ELR (cell line): ENCODE measurements at places on chromosomes 13 and 19.
A peak's percentile ranks its signal among the peaks of the same experiment; 100 is the strongest.

- DNase-seq: no peak
Observed at GRCh38 chr13:71149046-71149445, 718.0 kb downstream of the DACH1 start.

DNA sequence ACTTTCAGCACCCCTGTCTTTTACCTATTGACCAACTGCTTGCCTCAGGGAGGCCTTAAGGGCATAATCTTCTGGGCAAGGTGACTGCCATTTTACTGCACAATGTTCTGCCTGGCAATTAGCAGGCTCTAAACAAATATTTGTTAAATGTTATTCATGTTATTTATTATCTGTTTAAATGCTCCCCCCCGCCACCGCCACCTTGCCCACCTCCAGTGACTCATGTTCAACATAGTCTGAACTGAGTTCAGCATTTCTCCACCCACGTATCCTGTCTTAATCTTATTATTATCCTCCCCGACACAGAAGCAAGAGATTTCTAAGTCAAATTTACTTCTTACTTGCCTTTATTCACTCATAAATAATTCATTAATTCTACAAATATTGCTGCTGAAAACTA, 144.8 kb downstream of the LIG4 start:
- DNase-seq: no peak

DNA sequence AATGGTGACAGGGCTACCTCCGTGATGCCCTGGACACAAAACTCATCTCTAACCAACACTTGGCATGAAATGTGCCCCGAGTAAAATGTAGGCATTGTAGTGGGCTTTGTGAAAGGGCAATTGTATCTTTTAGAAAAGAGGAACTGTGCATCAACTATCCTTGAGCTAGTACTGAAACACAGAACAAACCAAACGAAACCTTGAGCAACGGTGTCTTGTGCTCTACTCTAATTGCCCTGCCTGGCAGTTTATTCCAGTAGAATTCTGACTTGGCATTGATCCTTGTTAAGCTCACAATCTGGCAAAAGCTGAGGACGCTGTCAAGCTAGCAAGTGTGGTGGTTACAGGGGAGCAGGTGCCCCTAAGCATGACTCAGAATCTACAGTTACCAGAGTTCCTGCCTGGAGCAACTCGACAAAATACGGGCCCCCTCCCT, 707.1 kb upstream of the SPRY2 start:
- DNase-seq: peak; percentile 6

DNA sequence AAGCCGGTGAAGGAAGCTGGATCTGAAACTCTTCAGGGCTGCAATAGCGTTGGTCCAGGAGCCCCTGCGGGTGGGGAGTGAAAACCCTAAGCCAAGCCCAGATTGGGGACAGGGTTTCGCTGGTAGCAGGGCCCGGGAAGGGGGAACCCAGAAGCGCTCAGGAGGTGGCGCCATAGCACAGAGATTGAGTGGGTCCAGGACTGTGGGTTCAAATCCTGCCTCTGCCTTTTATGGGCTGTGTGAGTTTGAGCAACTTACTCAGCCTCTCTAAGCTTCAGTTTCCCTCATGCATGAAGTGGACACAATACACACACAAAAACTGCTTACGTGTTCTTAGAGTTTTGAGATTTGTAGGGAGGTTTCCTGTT, 8.3 kb upstream of the SYCN start:
- peak; percentile 36 for DNase-seq

DNA sequence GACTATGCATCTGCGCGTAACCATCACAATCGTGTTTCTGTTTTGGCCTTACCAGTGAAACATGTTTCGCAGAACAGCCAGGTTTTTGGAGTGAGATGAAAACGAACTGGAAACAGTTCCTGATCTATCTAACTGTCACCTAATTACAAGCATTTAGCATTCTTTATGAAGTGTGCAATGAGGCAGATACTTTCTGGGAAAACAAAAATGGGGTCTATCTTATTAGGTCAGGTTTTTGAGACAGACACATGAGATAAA, 182.8 kb downstream of the LMO7 start:
- DNase-seq: no peak

- DNase-seq: no peak
Observed at GRCh38 chr13:101326710-101327109, 89.6 kb downstream of the NALCN start.

GRCh38 chr13:112651750-112652511, 37.9 kb upstream of the ATP11A start:
- no peak for DNase-seq

DNA sequence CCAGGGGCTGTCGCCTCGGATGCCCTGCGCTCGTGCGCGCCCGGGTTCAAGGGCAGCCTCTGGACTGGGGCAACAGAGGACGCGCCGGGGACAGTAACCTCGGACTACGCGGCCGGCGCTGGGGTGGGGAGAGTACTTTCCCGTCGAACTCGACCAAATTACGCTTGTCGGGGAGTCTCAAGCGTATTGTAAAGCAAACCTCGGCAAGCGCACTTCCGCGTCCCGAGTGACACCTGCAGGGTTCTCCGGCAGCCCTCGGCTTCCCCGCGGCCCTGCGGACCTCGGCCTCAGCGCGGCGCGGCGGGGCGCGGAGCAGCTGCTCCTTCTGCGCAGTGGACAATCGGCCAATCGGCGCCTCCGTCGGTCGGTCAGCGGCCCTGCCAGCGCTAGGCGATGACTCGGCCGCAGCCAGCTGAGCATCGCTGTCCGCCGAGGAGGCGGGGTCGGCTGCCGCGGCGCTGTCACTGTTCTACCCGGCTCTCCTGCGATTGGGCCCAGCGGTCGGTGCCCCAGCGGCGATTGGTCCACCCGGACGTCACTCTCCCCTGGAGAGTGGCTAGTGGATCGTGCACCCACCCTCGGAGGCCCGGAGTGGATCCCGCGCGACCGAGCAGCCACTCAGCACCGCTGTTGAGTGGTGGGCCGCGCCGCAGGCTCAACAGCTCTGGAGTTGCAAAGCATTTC, at the start of gene SLC46A3:
Gene SLC46A3 (minus strand): TSS at position 428 of the 684 bp plus-strand sequence. CDS start 972 bp downstream, outside the sequence.
- DNase-seq: peak; percentile 97

DNA sequence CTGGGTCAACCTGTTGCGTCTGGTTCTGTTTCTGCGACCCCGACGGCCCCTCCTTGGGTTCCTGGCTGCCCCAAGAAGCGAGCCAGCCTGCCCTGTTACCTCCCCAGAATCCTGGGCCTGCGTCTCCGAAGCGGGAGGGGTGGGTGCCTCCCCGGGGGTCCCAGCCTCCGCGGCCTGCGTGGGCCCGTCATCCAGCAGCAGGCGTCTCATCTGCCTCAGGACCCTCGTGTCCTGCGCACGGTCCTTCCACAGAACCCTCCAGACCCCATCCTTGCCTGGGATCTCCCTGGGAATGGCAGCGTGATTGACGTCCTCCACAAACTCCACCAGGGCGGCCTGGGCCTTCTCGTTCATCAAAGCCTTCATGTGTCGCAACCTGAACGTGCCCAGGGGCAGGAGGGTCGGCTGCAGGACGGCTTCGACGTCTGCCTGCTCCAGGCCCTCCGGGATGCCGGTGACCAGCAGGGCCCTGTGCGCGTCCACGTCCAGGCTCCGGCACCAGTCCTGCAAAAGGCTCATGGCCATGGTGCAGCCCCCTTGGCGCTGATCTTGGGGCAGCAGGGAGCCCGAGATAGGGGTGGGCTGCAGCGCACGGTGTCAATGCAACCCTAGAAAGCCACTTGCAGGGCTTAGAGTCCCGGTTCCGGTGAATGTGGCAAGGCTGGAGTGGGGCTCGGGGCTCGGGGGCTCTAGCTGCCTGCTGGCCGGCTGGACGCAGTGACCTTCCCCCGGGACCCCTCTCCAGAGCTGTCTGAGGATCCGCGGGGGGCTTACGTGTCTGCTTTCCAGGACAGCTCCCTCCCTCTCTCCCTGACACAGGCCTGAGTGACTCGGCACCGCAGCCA, 504 bp downstream of the PNMA8B start:
- DNase-seq: no peak

DNA sequence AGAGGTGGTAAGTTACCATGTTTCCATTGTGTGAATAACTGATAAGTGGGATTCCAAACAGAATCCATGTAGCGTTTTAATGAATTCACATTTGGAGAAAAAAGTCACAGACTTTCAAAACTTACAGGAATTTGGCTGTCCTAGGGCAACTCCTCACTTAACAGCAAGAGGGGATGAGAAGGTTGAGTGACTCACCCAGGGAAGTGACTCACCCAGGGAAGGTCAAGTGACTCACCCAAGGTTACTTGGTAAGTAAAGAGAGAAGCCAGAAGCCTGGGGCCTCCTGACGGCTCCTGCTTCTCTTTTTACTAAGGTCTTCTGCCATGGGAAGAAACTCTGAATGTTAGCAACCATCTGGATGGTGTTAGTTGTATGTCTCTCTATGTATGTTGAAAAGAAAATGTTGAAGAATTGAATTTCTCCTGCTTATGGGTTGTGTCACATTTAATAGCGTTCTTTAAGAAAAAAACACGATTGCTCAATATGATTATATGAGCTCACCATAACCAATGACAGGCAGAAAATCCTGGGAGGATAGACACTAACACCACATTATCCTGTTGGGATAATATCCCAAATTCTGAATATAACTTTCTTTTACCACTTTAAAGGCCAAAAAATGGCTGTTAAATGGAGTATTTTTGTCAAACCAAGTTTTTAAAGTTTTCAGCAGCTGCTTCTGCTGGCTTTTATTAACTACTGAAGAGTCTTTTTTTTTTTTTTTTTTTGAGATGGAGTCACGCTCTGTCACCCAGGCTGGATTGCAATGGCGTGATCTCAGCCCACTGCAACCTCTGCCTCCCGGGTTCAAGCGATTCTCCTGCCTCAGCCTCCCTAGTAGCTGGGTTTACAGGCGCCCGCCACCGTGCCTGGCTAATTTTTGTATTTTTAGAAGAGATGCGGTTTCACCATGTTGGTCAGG, 195.6 kb downstream of the GGACT start:
- DNase-seq: peak; percentile 99

- no peak for DNase-seq
Observed at GRCh38 chr19:37401078-37401477, 30.2 kb downstream of the ZNF527 start.

DNA sequence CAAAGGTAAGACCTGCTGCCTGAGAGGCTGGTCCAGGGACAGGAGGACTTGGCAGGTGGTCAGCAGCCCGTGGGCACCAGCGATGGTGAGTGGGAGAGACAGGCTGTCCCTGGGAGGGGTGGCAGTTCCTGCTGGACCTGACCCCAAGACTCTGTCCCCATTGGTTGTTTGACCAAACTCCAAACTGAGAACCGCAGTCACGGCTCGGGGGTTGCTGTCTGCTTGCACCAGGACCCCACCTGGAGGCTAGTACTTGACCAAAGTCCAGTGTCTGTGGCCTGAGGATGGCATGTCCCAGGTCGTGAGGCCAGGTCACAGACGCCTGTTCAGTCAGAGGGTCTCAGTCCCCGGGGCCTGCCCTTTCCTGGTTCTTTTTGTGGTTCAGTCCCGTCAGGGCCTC, 9.9 kb upstream of the ZNF14 start:
- DNase-seq: no peak

DNA sequence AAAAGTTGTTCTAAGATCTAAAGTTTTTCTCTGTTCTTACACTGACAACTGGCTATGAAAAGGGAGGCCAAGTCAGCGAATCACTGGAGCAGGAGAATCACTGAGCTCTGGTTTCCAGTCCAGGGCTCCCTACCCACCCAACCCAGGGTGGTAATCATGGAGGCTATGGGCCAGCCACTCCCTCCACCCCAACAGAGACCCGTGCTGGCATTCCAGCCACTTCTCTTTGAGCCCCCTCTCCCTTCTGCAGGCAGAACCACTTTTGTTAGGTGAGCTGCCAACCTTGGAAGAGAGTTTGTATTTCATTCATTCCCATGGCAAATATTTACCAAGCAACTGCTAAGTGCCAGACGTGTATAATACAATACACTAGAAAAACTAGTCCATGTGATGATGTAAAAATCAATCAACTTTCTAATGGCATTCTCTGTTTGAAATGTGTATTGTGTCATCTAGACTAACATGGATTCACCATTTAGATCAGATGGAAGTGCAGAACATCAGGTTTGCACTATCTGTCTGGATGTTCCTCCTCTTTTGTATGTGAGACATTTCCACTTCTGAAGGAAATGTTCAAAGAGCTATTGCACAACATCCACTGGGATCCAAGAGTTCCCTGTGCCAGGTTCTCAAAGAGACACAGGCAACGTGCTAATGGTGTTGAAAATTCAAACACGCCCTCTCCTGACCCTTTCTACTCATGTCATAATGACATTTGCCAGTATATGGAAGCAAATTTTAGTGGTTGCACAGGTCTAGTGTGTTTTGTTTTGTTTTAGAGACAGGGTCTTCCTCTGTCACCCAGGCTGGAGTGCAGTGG, 5.3 kb downstream of the MLNR start:
- no peak for DNase-seq

DNA sequence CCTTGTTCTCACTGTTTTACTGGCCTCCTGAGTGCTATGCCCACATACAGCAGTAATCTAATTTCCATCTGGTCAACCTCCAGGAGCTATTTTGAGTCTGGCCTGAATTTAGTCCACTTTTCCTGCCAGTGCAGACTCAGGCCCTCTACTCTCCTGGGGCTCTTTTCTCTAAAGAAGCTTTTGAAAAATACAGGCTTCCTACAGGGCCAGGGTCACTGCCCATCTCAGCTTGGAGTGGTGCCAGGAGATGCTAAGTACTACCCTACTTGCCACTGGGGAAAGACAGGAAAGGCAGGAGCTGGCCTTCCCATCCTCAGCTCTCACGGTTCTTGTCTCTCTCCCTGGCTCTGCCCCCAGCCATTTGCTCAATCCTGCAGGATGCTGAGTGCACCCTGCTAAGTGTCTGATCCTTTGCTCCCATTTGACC, 101.7 kb upstream of the SERP2 start:
- no peak for DNase-seq

GRCh38 chr19:3518659-3519058, 12.5 kb downstream of the FZR1 start:
- no peak for DNase-seq

DNA sequence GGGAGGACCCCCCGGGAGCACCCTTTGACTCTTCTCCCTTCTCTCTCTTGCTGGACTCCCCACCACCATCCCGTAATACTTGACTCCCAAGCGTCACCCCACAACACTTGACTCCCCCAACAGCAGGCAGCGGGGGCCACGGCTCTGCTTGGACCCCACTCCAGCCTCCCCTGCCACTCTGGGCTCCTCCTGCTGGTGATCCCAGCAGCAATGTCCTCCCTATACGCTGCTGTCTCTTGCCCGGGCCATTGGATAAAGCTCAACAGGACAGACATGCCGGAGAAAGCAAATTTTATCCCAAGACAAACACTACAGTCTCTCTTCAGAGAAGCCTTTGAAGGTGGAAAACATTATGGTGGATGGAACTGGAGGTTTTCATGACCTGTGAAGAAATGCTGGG, 20.4 kb upstream of the AMER2 start:
- DNase-seq: no peak

DNA sequence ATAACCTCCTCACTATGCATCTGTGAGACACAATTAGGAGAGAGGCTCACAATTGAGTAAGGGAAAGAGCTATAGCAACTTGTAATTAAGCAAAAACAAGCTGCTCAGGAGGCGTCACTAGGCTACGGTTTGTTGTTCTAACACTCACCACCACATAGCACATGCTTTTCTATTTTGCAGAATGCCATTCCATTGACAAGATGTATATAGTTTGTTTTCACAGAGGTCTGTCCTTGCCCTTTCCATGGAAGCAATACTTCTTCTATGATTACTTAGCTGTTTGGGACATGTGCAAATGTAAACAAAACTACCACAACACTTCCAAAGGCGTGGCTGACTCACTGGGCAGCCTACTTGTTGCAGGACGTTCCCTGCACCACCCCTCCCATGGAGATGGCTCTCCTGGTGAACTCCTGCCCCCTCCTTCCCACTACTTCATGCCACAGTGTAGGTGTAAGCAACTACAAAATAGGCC, 33.9 kb upstream of the FAM216B start:
- DNase-seq: peak; percentile 95
